CD4-positive, alpha-beta T cell (primary cell): ENCODE measurements at places on chromosomes 12 and 14.

DNA sequence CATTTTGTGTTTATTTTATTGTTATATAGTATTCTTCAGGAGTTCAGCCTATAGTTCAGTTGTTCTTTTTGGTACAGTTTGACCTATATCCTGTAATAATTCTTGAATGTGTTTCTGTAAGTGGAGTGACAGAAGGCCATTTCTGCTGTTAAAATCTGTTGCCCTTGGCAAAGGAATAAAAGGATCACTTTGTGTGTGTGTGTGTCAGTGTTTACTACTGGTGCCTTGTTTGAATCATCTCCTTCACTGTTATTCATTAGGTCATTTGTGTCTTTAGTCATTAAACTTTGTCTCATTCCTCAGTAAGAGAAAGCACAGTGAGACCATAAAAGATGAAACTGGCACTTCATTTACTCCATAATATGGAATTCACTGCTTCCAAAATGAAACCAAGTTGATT is 130.7 kb downstream of the TMTC2 start:
- no peak for DNase-seq

DNA sequence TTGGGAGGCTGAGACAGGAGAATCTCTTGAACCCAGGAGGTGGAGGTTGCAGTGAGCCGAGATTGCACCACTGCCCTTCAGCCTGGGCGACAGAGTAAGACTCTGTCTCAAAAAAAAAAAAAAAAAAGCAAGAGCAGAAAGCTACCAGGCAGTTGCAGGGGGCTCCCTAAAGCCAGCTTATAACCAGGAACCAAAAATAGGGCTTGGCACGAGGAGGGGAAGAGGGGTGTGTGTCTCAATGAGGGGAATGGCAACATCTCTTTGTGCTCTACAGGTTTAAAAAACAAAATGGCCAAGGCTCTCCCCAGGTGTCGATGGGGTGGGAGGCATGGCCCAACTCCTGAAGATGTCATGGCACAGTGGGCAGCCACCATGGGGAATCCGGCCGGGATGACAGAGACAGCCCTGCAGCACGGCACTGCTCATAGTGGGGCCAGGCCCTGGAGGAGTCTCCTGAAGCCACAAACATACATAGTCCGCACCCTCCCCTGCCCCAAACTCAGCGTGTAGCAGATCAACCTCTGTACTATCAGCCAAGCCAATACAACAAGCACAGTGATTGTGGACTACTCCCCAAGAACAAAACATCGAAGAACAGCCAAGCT is 16.0 kb upstream of the EIF5 start:
- no peak for DNase-seq

DNA sequence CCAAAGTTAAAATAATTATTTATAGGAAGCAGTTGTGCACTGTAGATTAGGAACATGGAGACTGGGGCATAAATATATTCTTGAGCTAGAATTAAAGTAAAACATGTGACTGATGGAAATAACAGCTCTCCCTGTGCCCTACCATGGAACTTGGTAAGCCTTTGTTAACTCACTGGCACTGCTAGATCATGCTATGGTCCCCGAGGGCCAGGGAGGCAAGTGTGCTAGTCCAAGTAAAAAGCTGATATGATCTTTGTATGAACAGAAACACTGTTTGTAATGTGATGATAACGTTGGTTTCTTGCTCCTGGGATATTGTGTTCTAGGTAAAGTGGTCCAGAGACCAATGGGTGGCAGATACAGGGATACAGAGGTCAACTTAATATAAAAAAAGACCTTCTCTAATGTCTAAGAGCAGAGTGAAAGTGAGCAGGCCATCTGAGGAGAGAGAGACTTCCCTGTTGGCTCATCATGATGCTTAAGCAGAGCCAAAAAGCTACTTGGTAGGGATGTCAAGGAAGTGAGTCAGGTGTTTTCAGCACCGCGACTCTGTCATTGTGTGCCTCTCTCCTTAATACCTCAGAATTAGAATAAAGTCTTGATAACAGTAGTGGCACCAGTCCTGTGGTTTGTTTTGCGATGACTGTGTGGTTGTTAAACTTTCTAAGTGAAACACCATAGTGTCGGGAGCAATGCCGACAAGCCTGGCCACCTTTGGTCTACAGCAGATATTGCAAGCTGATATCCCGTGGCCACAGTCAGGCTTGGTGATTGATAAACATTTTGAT is 27.6 kb downstream of the BICD1 start:
- peak; percentile 56 for DNase-seq

DNA sequence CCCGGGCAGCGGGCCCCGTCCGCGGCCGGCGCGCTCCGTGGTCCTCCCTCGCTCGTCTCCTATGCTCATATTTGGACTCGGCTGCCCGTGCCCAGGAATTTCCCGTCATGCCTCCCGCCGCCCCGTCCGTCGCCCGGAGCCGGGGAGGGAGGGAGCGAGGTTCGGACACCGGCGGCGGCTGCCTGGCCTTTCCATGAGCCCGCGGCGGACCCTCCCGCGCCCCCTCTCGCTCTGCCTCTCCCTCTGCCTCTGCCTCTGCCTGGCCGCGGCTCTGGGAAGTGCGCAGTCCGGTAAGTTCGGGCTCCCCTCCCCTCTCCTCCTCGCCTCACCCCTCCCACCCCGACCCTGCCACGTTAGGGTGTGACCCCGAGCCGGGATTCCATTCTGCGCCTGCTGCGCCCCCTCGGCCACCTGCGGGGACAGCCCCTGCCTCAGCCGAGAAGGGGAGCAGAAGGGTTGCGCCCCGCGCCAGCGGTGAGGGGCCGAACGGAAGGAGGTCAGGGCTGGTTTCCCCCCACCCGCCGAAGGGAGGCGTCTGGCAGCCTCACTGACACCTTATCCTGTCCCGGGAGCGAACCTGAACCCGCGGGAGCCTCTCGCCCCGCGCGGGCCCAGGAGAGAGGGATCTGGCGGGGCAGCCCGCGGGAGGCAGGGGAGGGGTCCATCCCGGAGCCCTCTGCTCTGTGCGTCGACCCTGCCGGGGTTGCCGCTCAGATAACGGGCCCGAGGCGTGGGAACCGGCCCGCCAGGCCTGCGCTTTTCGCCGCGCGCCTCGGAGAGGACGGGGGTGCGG is at the start of gene MSRB3:
TSS of gene MSRB3 (plus strand) at position 108 of the 793 bp plus-strand sequence. CDS start 29,897 bp downstream, outside the sequence.
- DNase-seq: peak; percentile 8

DNA sequence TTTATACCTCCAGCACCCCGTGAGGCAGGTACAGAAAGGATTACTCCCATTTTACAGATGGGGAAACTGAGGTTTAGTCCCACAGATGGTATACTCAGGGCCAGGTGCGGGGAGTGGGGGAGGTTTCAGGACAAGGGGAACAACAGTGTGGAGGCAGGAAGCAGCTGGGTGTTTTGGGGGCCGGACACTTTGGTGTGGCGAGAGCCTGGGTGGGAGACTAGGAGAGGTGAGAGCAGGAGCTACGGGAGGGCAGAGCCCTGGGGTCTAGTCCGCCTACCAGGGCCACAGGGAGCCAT is 61.7 kb downstream of the DIO3 start:
- no peak for DNase-seq

GRCh38 chr14:105205673-105206208 is 24.6 kb upstream of the NUDT14 start:
- DNase-seq: no peak

DNA sequence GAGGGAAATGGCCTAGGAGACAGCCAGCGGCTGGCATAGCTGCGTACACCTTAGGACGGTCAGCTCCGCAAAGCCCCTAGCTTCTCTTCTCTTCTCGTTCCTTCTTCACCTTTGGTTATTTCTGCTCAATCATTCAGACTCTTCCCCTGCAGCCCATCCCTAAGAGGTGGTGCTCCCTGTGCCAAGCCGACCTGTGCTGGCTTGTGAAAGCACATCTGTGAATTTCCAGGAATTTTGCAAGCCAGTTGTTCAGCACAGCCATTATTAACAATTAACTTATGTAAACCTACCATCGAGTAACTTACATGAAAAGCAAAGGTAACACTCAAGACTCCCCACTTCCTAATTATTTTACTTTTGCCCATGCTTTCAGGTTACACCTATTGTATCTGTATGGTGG is 20.9 kb upstream of the GPR68 start:
- DNase-seq: no peak
